ENCODE measurements at places on chromosomes 4 and X.

GRCh38 chr4:4641661-4642495 lies 100.0 kb upstream of the STX18 start:
- DNase-seq: peak; percentile 72

- no peak for DNase-seq
Observed at GRCh38 chr4:17246656-17247055, 265.2 kb downstream of the QDPR start.

- no peak for DNase-seq
Observed at GRCh38 chr4:2048831-2049230, 10.3 kb upstream of the NAT8L start.

DNA sequence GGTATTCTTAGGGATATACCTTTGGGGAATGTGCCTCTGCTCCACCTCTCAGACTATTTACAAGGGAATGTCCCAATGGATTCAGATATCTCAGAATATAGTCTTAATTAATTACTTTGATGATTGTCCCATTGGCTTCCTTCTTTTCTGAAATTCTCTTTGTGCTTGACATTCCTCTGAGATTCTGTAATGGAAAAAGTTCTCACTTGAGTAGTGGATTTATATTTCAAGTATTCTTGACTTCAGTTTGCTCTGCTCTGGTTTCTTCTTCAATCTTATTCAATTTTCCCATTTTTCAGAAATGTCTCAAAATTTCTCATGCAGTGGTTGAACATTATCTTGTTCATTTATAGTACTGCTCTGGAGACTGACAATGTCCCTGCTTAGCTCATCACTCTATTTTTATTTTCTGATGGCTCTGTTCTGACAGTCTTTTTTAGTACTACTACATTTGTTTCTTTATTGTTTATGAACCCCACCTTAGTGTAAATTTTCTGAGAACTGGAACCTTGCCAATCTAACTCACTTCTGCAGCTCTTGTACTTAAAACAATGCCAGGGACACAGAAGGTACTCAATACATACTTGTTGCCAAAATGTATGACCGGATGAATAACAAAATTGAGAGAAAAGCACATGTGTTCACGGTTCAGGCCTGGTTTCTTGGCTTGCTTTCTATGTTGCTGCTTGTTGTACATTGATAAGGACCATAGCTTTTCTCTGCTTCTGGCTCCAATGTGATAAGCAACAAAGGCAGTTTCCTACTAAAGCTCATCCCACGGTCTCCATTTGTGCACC lies 471.7 kb downstream of the GASK1B start:
- DNase-seq: peak; percentile 28

DNA sequence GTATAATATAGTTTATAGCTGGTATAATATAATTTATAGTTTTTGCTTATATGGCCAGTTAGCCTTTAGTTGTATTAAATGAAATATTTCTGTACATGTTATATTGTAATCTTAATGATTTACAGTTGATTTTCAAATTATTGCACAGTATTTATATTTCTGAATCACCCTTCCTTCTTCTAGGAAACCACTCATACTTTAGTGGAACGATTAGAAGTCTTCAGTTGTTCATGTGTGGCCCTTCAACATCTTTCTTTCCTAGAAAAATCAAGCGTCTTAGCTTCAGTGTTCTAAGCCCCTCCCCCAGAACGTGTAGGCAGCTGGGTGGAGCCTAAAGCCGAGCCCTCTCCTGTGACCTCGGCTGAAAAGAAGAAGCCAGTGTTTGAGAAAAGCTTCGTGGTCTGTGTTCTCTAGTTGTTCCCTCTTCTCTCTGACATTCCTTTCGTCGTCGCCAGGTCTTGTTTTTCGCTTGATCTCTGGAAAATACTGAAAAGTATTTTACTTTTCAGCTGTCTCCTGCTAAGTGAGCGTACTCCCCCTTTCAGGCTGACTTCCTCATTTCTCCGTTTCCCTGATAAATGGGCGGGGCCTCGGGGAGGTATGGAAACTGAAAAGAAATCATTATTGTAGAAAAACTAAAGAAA lies at the start of gene C4orf33:
TSS of gene C4orf33 (plus strand) at position 342 of the 644 bp plus-strand sequence. CDS start 6,459 bp downstream, outside the sequence.
- DNase-seq: peak; percentile 81

GRCh38 chr4:57774681-57775080 lies 664.5 kb upstream of the IGFBP7 start:
- no peak for DNase-seq

- DNase-seq: no peak
Observed at GRCh38 chrX:9267415-9267814, 197.4 kb upstream of the TBL1X start.

- DNase-seq: no peak
Observed at GRCh38 chrX:10176121-10177003, 19.6 kb downstream of the CLCN4 start.

DNA sequence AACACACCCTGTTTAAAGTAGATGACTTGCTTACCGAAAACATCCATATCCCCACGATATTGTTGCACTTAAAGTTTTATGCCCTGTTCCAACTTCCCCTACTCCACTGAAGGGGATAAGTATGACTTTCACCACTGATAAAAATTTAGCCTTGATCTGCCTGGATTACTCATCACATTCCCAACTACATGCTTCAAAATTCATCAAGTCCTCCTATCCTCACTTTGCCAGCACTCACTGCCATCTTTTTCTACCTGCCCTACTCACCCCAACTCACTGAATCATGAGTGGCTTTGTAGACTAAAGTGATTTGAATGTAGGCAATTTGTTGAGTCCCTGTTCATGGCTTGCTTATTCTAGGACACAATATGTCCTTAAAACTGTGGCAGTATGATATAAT lies 12.2 kb upstream of the GPRIN3 start:
- no peak for DNase-seq

- no peak for DNase-seq
Observed at GRCh38 chr4:57109847-57110639, at the start of gene IGFBP7. Gene IGFBP7 (minus strand): TSS chr4:57110385. CDS start chr4:57110351, 34 bp downstream.

GRCh38 chr4:170226288-170226687 lies 136.5 kb upstream of the AADAT start:
- DNase-seq: peak; percentile 29

Measured in mesendoderm (in vitro differentiated cells).